ENCODE measurements at places on chromosomes 4 and X.

DNA sequence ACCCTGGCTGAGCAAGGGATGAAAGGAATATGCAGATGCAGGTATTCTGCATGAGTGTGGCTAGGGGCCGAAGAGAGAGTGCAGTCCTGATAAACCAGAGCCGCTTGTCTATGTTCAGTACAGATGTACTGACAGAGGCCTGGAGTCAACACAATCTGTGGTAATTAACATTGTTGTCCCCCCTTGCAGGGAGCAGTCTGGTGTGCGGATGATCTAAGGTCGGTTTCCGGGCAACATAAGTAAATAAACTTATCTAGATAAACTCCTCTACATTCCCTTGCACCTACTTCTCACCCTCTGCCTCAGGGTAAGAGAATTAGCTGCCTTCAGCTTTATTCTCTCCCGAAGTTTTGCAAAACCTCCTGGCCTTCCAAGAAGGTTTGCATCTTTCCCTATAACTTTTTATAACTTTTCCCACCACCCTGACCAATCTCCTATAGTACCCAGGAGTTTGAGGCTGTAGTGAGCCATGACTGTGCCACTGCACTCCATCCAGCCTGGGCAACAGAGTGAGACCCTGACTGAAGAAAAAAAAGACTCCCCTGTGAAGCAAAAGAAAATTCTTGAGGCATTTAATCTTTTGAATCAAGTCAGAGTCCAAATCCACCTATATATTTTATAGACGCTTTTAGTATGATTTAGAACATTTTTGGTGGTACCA is 26.6 kb downstream of the SNX25 start:
- DNase-seq = no peak

DNA sequence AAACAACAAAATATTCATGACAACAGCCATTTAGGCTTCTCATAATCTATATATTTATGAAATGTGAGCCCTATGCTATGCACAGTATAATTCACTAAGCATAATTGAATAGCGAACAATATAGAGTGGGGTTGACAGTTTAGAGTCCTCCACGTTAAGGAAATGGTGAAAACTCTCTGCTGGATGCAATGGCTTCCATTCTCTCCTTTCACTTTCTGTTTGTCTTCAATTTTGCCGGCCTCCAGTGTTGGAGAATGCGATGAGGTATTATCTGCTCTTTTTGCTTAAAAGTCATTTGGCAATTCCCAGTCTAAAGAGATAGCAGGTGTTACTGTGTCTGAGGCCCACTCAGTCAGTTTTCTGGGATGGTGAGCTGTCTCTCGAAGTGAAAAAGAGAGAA is 52.1 kb downstream of the NPY5R start:
- no peak for DNase-seq

DNA sequence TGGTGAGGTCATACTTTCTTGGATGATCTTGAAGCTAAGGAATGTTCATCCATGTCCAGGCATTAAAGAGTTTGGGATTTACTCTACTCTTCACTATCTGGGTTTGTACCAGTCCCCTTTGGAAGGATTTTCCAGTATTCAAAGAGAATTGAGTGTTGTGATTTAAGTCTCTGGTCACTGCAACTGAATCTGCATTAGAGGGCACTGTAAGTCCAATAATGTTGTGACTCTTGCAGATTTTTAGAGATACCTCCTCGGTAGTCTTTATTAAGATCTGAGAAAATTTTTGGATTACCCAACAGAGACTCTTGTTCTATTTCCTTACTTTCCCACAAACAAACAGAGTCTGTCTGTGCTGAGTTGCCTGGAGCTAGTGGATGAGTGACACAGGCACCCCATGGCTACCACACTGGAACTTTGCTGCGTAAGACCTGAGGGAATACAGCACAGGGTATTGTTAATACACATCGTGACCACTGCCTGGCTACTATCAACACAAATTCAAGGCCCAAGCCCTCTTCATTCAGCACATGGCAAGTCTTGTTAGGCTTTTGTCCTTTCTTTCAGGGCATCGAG is 357.1 kb upstream of the KLHL4 start:
- DNase-seq = no peak

GRCh38 chr4:189660722-189661360 is 279.8 kb upstream of the FRG1 start:
- no peak for DNase-seq

DNA sequence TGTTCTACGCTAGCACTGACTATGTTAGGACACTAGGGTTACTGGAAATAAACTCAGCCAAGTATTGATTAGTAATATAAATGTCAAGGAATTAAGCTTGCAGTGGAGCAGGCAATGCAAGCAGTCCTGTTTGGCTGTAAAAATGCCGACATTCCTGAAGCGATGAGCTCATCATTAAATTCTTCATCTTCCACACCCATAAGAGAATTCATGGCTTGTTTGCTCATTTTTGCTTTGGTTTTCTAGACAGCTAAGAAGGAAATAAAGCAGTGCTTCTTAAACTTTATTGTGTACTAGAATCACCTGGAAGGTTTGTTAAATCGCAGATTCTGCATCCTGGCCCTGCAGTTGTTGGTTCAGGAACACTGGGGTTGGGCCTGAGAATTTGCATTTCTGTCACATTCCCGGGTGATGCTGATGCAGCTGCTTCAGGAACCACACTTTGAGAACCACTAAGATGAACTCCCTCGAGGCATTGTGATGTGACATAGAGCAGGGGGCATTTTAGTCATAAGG is 17.8 kb downstream of the ANXA3 start:
- DNase-seq = no peak

- DNase-seq = no peak
Observed at GRCh38 chr4:22356987-22357596, 158.8 kb downstream of the ADGRA3 start.

DNA sequence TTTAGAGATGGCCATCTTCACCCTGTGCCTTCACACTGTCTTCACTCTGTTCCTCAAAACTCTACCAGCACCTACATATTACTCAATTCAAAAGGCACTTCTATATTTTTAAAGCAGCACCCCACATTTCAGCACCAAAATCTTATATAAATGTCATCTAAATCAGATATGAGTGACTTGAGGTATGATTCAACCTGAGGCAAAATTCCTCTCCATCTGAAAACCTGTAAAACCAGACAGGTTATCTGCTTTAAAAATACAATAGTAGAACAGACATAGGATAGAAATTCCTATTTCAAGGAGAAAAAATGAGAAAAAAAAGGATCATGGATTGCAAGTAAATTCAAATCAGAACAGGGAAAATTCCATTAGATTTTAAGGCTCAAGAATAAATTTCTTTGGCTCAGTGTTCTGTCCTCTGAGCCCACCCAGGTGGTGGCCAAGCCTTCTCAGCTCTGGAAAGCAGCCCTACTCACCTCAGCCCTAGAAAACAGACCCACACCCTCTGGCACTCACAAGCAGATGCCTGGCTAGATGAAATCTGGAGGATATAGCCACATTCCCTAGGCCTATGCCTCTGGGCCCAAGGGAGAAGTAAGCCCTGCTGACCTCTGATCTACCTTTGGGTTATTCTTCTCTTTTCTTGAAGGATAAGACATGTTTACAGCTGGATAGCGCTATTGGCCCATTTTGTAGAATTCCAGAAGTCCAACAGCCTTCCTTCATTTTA is 240.4 kb upstream of the ZCCHC13 start:
- no peak for DNase-seq

GRCh38 chr4:138298866-138299265 is 56.7 kb upstream of the SLC7A11 start:
- DNase-seq = no peak

Measured in activated CD4-positive, alpha-beta T cell treated with anti-CD3 and anti-CD28 coated beads, Interleukin-2, amount 50 U/mL, for 4 hours (primary cell).